ENCODE measurements at places on chromosomes 7 and 10.
A peak's percentile ranks its signal among the peaks of the same experiment; 100 is the strongest.

DNA sequence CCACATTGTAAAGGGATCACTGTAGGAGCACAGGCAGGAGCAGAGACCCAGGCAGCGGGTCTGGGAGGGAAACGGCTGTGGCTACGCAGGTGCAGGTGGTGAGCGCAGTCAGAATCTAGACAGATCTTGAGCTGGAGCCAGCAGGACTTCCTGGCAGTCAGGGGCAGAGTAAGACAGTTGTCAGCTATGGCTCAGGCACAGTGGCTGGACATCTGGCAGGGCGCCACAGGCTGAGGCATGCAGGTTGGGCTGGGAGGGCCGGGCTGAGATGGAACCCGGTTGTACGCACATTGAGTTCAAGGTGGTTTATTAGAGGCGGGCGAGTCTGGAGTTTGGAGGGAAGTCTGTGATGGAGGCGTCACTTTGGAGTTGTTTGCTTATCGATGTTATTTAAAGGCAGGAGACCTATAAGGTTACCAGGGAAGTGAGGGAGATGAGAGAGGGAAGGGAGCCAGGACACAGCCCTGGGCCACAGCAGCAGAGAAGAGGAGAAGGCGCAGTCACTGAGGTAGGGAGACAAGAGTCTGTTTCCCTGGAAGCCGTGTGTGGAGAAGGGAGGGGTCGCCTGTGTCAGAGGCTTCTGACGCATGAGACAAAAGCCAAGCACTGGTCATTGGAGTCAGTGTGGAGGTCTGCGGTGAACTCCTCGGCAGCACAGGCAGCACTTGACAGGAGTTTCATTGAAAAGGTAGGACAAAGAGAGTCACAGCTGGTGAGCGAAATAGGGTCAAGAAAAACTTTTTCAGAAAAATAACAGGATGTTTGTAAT is 73.8 kb downstream of the LANCL2 start:
- DNase-seq = no peak

- peak; percentile 12 for DNase-seq
These were observed 12.8 kb downstream of the NOD1 start for GRCh38 chr7:30465811-30466180.

DNA sequence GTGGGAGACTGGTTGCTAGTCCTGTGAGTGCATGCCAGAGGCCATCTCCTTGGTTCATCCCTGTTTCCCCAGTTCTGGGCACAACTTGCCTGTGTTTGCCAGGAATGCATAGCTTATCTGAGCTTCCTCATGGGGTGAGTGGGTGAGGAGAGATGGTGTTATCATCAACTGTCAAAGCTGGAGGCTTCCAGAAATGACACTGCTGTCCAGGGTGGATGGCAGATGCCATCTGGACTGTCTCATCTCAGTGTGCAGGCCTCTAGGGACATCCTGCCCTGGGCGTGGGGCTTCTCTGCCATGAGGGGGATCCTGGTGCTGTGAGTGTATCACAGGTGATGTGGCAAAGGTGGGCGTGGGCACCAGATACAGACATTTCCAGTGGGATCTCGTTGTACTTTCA is 328.6 kb downstream of the DPP6 start:
- DNase-seq = no peak

DNA sequence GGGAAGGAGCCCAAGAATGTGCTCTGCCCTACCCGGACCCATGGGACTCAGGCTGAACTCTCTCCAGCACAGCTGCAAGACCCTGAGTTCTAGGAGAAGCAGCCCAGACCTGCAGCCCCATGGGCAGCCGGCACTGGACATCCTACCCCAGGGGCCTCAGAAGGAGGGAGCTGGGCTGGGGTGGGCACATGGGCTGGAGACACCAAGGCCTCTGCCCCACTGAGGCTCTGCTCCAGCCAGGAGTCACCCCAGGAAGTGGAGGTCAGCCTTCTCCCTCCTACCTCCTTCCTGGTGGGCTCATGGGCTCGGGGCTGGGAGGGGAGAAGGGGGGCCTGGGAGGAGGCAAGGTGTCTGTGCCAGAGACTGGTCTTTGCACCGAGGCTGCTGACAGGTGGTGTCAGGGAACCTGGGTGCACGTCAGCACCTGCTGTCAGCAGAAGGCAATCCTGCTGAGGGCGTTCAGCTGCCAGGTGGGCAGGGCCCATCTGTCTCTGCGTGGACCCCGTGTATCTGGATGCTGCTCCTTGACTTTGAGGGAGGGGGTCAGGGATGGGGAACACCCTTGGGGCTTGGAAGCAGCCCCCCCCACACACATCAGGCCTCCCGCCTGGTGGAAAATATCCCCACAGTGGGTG is 95.2 kb downstream of the PDGFA start:
- DNase-seq = no peak

DNA sequence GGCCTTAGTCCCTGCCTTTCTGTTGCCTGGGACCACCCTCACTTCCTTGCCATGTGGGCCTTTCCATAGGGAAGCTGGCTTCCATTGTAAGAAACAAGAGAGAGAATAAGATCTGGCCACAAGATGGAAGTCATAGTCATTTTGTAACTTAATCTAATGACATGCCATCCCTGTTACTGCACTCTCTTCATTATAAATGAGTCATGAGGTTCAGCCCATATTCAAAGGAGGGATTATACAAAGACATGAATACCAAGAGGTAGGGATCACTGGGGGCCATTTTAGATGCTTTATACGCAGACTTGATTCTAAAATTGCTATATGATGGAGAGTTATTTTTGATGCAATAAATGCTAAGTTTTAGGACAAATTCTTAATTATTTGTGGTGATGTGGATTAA is 75.2 kb upstream of the CELF2 start:
- no peak for DNase-seq

- no peak for DNase-seq
These were observed 69.0 kb downstream of the HACD1 start for GRCh38 chr10:17548162-17548561.

- DNase-seq = no peak
These were observed 52.6 kb upstream of the PCBD1 start for GRCh38 chr10:70940834-70941568.

DNA sequence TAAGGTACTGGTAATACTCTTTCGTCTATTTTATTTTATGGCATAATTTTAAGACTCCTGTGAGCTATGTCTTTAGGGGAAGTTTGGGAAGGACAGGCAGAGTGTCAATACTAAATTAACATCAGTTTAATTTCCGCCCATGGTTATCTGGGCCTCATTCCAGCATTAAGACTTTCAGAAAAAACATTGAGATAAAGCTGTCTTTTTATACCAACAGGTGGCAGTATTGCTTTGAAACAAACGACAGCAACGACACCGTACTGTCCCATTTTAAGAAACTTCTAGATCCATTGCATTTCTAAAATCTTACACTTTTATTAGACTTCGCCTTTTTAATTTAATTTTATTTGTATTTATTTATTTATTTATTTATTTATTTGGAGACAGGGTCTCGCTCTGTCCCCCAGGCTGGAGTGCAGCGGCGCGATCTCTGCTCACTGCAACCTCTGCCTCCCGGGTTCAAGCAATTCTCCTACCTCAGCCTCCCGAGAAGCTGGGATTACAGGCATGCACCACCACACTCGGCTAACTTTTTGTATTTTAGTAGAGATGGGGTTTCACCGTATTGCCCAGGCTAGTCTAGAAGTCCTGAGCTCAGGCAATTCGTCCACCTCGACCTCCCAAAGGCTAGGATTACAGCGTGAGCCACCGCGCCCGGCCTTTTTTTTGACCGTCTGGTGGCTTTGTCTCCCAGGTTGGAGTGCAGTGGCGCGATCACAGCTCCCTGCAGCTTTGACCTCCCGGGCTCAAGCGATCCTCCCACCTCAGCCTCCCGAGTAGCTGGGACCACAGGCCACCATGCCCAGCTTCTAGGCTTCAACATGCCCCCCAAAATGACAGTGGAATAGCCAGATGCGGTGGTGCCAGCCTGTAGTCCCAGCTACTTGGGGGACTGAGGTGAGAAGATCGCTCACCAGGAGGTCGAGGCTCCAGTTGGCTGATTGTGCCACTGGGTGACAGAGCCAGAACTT is 78.7 kb upstream of the C1GALT1 start:
- DNase-seq = no peak

- no peak for DNase-seq
These were observed 90.2 kb upstream of the ABI1 start for GRCh38 chr10:26950934-26951333.

GRCh38 chr7:101977249-101977648 is 159.8 kb downstream of the CUX1 start:
- DNase-seq = no peak

GRCh38 chr7:3399858-3400257 is 98.8 kb downstream of the SDK1 start:
- no peak for DNase-seq

GRCh38 chr10:99977916-99978315 is 31.8 kb downstream of the DNMBP start:
- DNase-seq = no peak

DNA sequence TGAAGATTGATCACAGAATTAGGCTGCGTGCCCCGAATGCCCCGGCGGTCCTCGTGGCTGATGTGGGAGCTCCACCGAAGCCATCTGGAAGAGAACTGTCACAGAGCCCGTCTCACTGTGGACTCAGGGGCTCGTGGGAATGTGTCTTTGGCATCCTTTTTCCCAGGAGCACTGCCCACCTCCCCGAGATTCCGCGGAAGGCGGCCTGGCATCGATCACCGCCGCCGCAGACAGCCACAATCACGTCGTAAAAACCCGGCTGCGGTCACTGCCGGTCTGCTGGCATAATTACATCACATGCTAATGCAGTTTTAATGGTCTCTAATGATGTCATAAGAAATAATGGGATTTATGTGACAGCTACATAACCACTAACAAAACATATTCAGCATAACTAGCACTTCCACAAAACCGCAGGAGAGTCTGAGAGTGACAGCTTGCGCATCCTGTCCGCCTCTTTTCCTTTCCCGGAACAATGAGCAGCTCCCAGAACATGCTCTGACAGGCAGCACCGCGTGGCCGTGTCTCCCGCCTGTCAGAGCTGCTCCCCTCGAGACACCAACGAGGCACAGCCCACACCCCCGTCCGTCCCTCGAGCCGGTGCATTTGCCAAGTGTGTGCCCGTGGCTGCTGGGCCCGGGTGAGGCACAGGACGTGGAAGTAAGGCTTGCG is 490.0 kb downstream of the PTPRN2 start:
- no peak for DNase-seq

GRCh38 chr7:106029941-106030340 is 66.9 kb downstream of the CDHR3 start:
- no peak for DNase-seq

- no peak for DNase-seq
These were observed 7.3 kb upstream of the PNLIP start for GRCh38 chr10:116538456-116538855.

DNA sequence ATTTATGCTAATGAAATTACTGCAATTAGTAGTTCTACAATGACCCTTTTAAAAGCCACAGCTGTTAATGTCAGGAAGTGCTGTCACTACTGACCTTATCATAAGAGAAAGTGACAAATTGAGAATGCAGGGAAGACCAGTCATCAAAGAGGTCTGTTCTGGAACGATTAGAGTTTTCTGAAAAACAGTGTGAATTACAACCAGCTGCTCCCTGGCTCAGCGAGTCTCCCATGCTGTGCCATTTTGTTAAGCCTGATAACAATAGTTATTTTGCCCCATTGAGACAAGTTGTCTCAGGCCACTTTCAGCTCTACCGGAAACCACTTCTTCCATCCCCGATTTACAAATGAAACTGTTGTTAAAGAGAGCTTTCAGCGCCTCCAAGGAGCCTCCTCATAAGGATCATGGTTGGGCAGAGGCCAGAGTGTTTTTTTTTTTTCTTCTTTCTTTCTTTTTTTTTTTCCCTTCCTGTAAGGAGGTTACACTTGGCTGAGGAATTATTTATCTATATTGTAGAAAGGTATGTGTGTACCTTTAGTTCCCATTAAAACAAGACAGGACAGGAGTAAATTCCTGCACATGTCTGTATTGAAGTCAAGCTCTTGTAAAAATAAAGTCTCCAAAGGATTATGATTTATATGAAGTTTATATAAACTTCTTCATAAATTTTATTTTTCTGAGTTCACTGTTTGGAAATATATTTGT is 173.6 kb downstream of the CDCA7L start:
- no peak for DNase-seq

- no peak for DNase-seq
These were observed 21.9 kb upstream of the CABCOCO1 start for GRCh38 chr10:61640856-61641255.

DNA sequence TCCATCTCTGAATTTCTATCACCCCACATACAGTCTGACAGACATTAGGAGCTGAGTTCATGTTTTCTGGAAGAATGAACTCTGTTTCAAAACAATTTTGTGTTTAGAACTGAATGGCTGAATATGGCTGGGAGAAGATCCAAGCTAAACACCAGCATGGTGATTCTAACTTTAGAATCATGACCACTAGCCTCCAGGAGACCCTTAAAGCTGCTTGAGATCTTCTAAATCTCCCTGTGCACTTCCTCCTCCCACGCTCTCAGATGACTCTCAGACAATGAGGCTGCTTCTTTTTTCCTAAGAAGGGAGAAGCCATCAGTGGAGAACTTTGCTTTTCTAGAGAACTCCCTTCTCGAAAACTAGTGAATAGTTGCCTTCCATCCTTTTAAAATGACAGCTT is 711.2 kb downstream of the GRID1 start:
- DNase-seq = no peak

GRCh38 chr10:12594448-12594944 is 245.1 kb downstream of the CAMK1D start:
- peak; percentile 70 for DNase-seq

GRCh38 chr7:71326595-71326994 is 194.7 kb downstream of the GALNT17 start:
- no peak for DNase-seq

DNA sequence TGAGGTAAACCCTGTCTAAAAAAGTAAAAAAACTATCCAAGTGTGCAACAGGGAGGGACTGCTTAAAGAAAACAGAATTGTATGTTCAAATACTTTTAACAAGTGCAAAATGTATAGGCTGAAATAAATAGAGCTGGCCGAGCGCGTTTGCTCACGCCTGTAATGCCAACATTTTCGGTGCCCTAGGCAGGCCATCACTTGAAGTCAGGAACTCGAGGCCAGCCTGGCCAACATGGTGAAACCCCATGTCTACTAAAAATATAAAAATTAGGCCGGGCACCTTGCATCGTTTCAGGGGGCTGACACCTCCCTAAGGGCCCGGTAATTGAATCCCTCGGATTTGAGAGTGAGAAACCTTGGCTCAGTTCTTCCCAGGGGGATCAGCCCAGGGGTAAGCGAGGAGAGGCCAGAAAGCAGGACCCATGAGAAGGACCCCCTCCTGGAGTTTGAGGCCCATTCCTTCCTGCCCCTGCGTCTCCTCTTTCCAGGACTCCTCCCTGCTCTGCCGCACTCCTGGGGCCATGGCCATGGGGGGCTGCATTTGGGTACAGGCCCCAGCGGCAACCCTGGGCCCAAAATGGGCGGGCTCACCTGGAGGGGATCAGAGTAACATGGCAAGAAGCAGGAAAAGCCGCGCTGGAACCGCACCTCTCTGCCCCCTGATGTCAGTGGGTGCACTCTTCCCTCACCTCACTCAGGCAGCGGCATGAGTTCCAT is 75.5 kb upstream of the TMEM248 start:
- peak; percentile 61 for DNase-seq

- no peak for DNase-seq
These were observed 16.3 kb downstream of the ELMO1 start for GRCh38 chr7:37432281-37432920.

GRCh38 chr7:38628630-38629385 is 2.4 kb downstream of the AMPH start:
- no peak for DNase-seq

GRCh38 chr7:19144661-19145433 is at the start of gene FERD3L:
TSS of gene FERD3L (minus strand) at chr7:19145421. CDS start at chr7:19145362, 59 bp downstream.
- no peak for DNase-seq
